ENCODE measurements at places on chromosomes 13 and 19.

GRCh38 chr19:15091918-15092753 lies 10.1 kb downstream of the OR1I1 start:
- peak; percentile 65 for DNase-seq

GRCh38 chr19:16041299-16041990 lies 34.9 kb upstream of the TPM4 start:
- peak; percentile 82 for DNase-seq

DNA sequence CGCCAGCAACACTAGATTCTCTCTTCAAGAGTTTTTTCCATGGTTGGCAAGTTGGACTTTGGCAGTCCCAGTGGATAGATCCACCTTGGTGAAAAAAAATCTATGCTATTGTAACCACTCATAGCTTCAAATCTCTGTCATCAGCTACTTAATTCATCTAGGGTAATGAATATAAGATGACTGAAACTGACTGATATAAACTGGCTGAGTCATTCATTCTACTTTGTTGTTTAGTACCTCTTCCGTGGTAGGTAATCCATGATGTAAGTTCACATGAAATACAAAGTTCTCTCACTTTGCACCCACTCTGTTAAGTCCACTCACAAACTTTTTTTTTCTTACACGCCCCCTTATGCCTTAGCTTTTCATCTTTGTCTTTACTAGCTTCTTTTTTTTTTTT lies 1381.5 kb downstream of the SLITRK5 start:
- no peak for DNase-seq

GRCh38 chr19:5494773-5495172 lies 39.6 kb downstream of the ZNRF4 start:
- no peak for DNase-seq

GRCh38 chr13:25292301-25292700 lies 5.0 kb upstream of the MTMR6 start:
- DNase-seq: no peak
